Activated naive CD4-positive, alpha-beta T cell treated with anti-CD3 and anti-CD28 coated beads, Interleukin-2, amount 50 U/mL, for 16 hours (primary cell): ENCODE measurements at places on chromosomes 6 and 20.

DNA sequence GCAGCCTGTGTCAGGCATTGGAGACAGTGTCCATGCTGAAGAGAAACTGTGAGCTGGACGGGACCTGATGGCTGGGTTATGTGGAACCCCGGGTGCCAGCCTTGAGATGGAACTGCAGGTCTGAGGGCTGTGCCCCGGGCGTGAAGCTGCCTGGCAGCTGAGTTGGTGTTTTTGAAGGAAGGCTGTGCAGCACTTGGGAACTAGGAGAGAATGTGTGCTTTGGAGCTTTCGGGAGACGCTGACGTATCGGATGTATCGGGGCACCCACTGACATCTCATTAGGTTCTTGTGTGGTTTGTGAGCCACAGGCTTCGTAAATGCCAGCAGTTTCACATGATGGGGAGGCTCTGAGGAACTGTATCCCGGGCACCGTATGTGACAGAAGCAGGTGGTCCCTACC is 2.2 kb downstream of the DLGAP4 start:
- DNase-seq: no peak

- DNase-seq: no peak
Observed at GRCh38 chr20:44099832-44100231, 87.2 kb downstream of the JPH2 start.

GRCh38 chr6:170226647-170227046 is 64.2 kb downstream of the DLL1 start:
- no peak for DNase-seq

GRCh38 chr6:56875961-56876360 is 78.9 kb upstream of the BEND6 start:
- DNase-seq: no peak

- no peak for DNase-seq
Observed at GRCh38 chr6:55182016-55182650, 7.8 kb downstream of the HCRTR2 start.

- no peak for DNase-seq
Observed at GRCh38 chr6:74676906-74677305, 528.9 kb downstream of the COL12A1 start.
